ENCODE measurements at places on chromosomes 2 and 18.

- no peak for DNase-seq
Measured at GRCh38 chr2:238853721-238854120, 5.8 kb downstream of the TWIST2 start.

GRCh38 chr2:199662255-199662654, 188.7 kb downstream of the FTCDNL1 start:
- DNase-seq = no peak

DNA sequence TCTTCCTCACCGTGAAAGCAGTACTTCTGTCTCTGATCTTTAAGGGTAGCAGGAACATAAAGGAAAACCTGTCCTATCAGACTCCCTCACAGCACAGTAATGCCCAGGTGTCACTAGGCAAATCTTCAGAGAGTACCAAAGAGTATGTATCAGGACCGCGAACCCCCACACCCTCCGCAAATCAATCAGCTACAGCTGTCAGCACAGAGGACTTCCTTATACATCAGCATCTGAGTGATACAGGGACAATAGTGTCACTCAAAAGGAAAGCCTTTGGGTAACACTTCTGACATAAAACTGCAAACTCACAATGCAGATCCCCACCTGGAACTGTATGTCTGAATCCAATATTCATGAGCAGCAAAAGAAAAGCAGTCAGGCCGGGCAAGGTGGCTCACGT, 2.6 kb downstream of the AFG3L2 start:
- DNase-seq = no peak

DNA sequence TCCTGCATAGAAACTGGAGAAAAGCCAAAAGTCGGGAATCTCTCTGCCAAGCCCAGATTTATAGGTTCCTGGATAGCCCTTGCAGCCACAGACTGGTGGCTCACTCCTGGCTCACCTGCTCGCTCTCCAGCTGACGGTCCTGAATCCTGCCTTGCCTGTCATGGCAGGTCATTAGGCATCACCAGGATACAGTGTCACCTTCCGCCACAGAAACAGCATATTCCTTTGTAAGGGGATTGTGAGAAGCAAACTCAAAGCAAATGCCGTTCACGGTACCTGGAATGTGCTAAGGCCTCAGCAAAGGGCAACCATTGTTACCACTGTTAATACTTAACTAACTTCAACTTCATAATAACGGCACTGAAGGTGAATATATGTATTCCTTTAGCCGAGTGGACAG, 57.1 kb upstream of the GPR45 start:
- DNase-seq = no peak

DNA sequence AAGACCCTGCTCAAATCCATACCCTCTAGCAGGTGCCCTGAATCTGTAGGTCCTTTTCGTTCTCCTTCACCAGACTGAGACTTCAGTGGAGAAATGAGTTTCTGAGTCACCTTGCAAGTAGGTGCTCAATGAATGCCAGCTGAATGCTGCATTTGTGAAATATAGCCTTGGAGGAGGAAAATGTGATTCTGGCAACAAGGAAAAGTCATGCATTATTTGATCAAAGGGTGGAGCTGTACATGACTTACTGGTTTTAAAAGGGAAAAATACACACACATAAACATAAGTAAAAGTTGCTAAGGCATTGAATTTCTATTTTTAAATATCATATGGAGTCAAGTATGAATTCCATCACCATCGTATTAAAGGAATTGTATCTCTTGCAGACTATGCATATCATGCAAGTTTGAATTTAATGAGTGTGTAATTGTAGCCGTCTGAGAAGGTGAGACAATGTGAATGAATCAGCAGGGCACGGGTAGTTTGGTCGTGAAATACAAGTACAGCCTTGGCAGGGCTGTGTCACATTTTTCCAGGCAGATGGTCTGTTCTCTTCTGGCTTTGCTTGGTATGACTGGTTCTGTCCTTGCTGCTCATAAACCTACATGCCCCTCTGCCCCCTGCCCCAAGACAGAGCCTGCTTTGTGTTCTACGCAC, 160.8 kb downstream of the COL6A3 start:
- no peak for DNase-seq

DNA sequence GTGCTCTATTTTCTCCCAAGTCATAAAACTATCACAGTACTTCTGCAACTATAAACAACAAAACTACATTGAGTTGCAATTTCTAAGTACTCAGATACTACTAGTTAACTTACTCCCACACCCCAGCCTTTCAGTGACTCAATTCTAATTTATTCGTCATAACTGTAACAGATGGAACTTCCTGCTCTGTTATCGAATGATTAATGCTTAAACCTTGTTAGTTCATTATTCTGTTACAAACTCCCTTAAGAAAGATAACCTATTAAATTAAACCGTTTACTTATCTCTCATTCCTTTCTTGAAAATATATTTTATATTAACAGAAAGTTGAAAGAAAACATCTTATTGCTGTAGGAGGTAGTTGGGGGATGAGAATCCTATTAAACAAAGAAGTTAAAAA, 17.0 kb downstream of the TNFAIP6 start:
- no peak for DNase-seq

GRCh38 chr18:3152294-3152693, 67.5 kb downstream of the MYOM1 start:
- no peak for DNase-seq

DNA sequence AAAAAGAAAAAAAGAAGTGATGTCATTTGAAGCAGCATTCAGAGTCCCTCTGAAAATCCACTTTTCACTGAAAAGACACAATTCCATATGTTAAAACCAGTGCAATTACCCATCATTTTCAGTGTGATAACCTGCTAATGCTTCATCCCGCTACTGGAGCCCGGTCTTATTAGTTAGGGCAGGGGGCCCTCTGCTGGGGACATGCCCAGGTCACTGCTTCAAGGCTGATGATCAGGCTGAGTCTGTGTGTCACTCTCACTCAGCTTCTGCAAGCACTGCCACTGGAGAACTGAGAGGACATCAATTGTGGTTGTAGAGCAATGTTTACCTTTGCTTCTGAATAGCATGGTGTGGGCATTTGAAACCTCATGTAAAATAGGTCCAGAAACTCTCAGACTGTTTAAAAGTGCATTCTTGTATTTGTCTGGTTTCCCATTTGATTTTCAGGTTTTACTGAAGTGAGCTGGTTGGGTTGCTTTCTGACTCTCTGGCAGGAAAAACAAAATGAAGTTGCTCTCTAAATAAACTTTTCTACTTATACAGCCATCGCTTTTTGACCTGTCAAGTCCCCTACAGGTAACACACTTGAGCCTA, 49.2 kb upstream of the NXPH2 start:
- no peak for DNase-seq

GRCh38 chr2:200221055-200221955, 85.2 kb upstream of the SPATS2L start:
- DNase-seq = no peak

Measured in stimulated activated CD4-positive, alpha-beta T cell treated with anti-CD3 and anti-CD28 coated beads, Interleukin-1b, Interleukin-23, amount 100 ng/mL, for 1 hour (primary cell).